ENCODE measurements at places on chromosomes 6 and 20. TPM values are rescaled to one million over a fixed set of nuclear protein-coding genes. Genes with fewer than 3 reads are reported as not detected.

Gene MBOAT1
- 37.9 TPM for total RNA-seq

Gene CNBD2
- total RNA-seq: 4.4 TPM

Gene MYCT1
- total RNA-seq: 20.6 TPM

Gene CCN6
- total RNA-seq: 0.18 TPM

Gene C4B
- 392 TPM for total RNA-seq

Gene SLC44A4
- total RNA-seq: 2.1 TPM

Gene SIGLEC1
- 19.2 TPM for total RNA-seq

Gene RIMS1
- total RNA-seq: 3.4 TPM

Gene ZNF391
- 7.1 TPM for total RNA-seq

Gene EYA4
- total RNA-seq: 5.3 TPM

Gene RAB32
- total RNA-seq: 21.3 TPM

Gene CTNNBL1
- total RNA-seq: 41.3 TPM

Gene TEAD3
- 20.5 TPM for total RNA-seq

Gene UNC5CL
- total RNA-seq: 1.6 TPM

Gene PTGIS
- 89.7 TPM for total RNA-seq

Gene ZBTB12
- 8.4 TPM for total RNA-seq

Gene FGD2
- 19.7 TPM for total RNA-seq

Gene RSPH3
- 11.1 TPM for total RNA-seq

Gene SPATA25
- 2.8 TPM for total RNA-seq

Gene SYNJ2
- 22.5 TPM for total RNA-seq

Gene RGS17
- total RNA-seq: 0.31 TPM

Gene FABP7
- total RNA-seq: not detected

Gene DAAM2
- 61.9 TPM for total RNA-seq

Gene SUN5
- not detected for total RNA-seq

Gene SLC17A2
- not detected for total RNA-seq

Gene TPBG
- 15.5 TPM for total RNA-seq

Gene TSBP1
- total RNA-seq: not detected

Gene SHLD1
- total RNA-seq: 6.1 TPM

Gene PKHD1
- 0.04 TPM for total RNA-seq

Gene UBE2J1
- total RNA-seq: 32.9 TPM

Gene TRERF1
- total RNA-seq: 7.0 TPM

Gene ADGRB3
- 8.5 TPM for total RNA-seq

Gene NNAT
- total RNA-seq: 2.1 TPM

Gene PPP1R3G
- 1.7 TPM for total RNA-seq

Gene TGM2
- total RNA-seq: 70.3 TPM

Gene MEI4
- 0.13 TPM for total RNA-seq

Gene BANF2
- total RNA-seq: not detected

Gene SIRT5
- 15.9 TPM for total RNA-seq

Gene HLA-G
- total RNA-seq: 1.2 TPM

Measured in sciatic nerve (tissue), 2 donors.